ENCODE measurements at places on chromosomes 16 and 17.

DNA sequence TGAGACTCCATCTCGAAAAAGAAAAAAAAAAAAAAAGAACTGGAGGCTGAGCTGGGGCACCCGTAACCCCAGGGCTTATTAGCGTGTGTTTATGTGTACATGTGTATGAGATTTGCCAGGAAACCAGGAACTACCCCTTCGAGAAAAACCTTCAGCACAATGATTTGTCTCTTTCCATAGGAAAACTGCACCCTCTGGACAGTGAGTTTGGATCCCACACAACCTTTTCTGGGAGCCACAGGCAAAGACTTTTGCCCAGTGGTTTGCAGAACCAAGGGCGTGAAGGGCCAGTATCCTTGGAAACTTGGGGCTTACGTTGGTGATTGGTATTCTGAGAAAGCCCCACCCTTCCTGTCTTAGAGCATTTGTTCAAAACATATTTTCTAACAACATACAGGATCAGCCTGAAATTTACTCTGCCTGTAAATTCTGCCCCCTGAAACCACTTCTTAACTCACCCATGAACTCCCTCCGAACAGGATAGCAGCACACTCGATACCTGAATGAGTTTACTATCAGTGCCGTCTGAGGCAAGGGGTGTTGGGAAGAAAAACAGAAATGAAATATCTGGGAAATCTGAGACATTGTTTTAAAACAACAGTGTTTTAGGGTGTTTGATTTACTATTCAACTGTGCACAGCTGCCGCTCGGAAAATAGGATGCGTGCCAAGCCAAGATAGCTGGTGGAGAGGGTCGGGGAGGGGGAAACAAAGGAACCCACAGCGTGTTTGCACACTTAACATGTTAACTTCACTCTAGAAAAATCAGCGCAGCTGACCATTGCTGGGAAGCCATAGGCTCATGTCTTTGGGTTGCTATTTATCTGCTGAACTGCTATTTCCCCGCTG lies 40.2 kb upstream of the MAF start:
- no peak for DNase-seq

GRCh38 chr17:73283841-73284282 lies 22.2 kb upstream of the CPSF4L start:
- DNase-seq: no peak

GRCh38 chr16:77298418-77299360 lies 99.5 kb downstream of the SYCE1L start:
- no peak for DNase-seq

DNA sequence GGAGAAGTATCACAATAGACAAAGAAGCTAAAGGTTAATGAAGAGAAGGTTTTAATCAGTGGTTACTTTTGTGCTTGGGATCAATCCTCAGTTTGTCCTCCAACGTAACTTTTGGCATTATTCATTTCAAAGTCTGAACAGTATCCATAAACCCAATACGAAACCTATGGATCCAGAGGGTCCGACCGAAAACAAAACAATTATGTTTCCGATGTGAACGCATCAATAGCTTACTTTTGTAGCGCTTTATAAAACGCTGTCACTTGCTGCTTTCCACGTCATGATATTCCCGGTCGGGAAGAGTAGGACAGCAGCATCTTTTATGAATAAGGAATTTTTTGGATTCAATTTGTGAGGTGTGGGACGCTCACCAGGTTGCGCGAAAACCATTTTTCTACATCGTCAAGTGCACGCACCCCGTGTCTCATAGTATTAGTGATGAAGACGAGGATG lies 383.8 kb downstream of the ZFHX3 start:
- peak; percentile 3 for DNase-seq

DNA sequence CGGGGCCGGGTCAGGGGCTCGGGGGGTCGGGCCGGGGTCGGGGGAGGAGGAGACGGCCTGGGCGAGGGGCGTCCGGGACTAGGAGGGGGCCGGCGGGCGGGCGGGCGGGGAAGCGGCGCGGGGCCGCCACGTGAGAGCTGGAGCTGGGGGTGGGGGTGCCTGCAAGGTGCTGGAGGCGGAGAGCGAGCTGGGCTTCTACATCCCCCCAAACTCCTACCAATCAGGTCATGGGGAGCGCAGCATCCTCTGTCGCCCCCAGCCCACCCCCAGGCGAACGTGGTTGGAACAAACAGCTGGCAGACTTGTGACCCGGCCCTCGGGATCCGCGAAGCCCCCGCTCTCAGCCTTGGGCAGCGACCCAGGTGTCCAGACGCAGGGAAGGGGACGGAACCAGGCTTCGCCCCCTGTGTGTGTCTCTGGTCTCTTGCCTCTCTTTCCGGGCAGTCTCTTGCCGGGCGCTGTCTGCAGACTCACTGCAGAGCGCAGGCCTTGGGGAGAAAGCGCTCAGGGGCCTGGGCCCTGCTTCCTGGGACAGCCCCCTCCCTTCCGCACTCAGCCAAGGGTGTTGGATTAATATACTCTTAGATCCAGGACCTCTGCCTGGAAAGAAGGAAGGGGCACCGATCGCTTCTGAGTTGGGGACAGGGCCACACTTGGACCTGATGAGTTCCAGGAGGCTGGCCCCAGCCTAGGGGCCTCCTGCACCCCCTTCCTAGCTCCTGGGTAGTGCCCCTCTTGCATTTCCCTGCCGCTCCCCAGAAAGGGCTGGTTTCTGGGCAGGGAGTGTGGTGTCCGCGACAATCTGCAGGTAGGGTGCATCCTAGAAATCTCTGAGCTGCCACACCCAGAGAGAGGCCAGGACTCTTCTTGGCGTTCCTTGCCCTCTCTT lies 722 bp downstream of the RASL10B start:
- DNase-seq: no peak

DNA sequence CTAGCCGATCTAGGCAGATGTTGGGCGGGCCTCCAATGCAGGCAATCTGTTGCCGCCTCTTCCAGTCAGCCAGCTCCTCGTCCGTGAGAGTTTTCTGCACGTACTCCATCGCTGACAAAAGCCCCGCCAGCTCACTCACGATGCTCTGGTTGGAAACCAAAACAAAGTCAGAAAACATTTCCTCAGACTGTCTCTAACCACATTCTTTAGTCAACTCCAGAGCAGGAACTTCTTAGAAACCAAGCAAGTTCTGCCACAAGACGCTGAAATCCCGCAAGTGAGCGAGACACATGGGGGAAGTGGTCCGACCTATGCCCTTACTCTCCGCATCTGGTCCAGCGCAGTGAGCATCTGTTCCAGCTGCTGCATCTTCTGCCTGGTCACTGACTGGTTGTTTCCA lies 49.1 kb downstream of the STAT5A start:
- no peak for DNase-seq

- no peak for DNase-seq
These were observed 18.9 kb downstream of the KCNJ18 start for GRCh38 chr17:21711182-21711581.

DNA sequence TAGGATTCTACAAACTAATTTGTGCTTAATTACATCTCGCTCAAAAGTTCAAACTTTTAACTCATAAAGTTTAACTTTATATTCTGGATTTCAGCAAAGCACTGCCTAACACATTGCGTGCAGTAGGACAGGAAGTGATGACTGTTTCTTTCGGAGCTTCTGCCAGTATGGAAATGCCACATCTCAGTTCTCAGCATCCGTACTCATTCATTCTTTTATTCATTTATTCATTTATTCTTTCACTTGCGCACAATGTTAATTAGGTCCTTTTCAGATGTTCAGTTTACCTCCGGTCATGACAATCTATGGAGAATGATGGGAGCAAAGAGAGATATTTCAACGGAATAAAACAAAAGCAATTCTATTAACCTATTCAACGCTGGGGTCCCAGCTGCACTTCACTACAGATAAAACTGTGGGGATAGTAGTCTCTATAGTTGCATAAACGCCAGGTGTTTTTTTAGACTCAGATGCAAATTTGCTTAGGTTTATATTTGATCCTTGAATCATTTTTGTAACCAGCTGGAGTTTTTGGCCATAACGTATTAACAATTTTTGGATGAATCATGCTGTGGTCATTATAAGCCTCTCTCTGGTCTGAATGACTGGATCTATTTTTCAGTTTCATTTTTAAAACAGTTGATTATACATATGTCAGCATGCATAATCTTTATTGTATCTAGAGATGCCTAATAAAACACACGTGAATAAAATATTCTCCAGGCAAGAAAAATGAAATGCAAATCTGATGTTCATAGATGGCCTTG lies 143.9 kb downstream of the KCNJ2 start:
- DNase-seq: no peak

- DNase-seq: no peak
These were observed 4.0 kb upstream of the HSBP1 start for GRCh38 chr16:83803811-83804210.

DNA sequence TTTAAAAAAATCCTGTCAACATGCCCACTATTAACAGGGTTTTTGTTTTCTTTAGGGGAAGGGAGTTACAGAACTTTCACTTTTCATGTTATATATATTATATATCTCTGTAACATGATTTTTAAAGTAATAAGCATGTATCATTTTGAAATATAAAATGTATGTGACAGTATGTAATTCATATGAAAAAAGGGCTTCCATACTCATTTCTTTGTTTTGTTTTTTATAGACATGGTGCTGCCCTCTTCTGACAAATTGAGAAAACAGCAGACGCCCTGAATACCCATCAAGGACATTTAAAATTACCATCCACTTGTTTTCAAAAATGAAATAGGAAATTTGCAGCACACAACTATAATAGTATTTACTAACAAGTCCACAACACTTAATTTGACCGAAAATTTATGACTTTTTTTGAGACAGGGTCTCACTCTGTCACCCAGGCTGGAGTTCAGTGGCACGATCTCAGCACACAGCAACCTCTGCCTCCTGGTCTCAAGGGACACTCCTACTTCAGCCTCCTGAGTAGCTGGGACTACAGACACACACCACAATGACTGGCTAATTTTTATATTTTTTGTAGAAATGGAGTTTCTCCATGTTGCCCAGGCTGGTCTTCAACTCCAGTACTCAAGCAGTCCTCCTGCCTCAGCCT lies 30.4 kb downstream of the CFDP1 start:
- DNase-seq: peak; percentile 34

DNA sequence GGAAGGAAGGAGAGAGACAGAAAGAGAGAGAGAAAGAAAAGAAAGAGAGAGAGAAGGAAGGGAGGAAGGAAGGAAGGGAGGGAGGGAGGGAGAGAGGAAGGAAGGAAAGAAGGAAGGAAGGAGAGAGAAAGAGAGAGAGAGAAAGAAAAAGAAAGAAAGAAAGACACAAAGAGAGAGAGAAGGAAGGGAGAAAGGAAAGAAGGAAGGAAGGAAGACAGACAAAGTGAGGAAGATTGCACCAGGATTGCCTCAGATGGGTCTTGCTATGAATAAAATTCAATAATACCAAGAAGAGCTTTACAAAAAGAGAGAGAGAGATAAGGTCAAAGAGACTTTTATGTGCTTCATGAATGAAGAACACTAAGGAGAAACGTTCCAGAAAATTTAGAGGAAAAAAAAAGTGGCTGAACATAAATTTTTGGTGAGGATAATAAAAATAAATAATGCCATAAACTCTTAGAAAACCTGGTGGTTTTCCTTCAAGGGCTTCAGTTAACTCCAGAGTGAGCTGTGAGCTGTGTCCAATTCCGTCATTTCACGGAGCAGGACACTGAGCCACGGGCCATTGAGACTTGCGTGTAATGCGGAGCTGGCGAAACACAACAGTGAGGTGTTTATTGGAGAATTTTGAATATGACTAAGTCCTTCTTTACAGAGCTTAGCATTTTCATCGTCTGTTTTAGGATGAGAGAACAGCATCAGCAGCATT lies 72.7 kb upstream of the TNRC6C start:
- DNase-seq: no peak

GRCh38 chr17:42155614-42156045 lies 841 bp upstream of the RAB5C start:
- DNase-seq: no peak

- no peak for DNase-seq
These were observed 114.6 kb downstream of the ZNF18 start for GRCh38 chr17:11882716-11883115.

- no peak for DNase-seq
These were observed 864 bp upstream of the CTCF start for GRCh38 chr16:67561501-67561823.

GRCh38 chr17:43526886-43527648 lies 19.1 kb downstream of the ETV4 start:
- DNase-seq: no peak

Measured in small intestine (tissue), 16 donors.